Karpas-422 (cell line): ENCODE measurements at places on chromosomes 12 and 14. TPM values are rescaled to one million over a fixed set of nuclear protein-coding genes. Genes with fewer than 3 reads are reported as not detected.

Gene KRT73
- total RNA-seq, result not detected in 2 replicates

Gene CLEC4D
- total RNA-seq, result not detected in 2 replicates

Gene KCNC2
- not detected in 2 replicates for total RNA-seq

DNA sequence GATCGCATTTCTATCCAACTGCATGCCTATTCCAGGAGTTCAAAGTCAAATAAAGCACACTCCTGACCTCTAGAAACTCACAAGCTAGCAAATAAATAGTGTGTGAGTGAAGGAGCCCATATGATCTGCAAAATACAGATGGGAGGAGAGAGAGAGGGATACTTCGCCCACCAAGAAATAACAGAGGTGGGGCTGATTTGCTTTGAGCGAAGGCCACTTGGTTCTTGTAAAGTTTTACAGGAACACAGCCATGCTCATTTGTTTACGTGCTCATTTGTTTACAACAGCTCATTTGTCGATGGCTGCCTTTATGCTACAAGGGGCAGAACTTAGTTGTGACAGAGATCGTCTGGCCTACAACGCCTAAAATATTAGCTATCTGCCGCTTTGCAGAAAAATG is 63.4 kb upstream of the GPATCH2L start:
- no peak for DNase-seq

DNA sequence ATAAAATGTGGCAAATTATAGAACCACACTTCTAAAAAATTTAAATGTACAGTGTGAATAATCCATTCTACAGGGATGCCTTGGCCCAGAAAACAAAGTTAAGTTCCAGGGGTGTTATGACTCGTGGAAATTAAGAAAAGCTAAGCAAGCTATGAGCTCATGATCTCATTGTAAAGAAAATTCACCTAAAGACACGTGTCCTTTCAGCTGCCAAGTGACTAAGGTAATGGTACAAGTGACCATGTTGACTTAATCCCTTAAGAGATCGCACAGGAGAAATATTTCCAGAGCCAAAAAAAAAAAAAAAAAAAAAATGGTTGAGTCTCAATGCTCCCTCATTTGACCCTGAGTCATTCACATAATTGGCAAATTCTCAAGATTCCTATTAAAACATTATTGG is 51.4 kb upstream of the ANO2 start:
- no peak for DNase-seq

DNA sequence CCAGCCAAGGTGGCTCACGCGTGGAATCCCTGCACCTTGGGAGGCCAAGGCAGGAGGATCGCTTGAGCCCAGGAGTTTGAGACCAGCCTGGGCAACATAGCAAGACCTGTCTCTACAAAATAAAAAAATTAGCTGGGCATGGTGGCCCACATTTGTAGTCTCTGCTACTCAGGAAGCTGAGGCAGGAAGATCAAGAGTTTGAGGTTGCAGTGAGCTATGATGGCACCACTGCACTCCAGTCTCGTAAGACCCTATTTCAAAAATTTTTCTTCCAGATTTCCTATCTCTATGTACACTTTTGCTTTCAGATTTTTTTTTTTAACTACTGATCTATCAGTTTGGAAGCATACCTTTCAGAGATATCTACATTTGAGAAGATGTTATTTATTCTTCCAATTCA is 15.3 kb downstream of the SNX6 start:
- DNase-seq, result no peak

GRCh38 chr12:31033681-31034080 is 40.0 kb upstream of the DDX11 start:
- no peak for DNase-seq

DNA sequence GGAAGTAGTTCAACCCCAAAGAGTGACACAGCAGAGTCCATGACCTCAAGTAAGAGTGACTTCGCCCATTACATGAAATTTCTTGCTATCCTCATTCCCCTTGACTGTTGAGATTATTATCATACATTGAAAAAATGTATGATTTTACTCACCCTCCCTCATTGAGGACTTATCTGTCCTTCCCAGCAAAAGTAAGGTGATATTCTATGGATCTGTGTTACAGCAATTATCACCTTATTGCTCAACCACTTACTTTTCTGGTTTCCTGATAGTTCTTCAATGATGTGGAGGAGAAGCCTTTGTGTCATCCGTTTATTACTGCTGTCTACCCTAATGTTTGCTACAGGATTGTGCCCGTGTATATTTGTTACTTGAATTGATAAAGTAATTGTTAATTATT is 306.2 kb downstream of the TRHDE start:
- DNase-seq, result no peak

- DNase-seq, result no peak
Observed at GRCh38 chr12:74204236-74204635, 333.4 kb upstream of the ATXN7L3B start.

DNA sequence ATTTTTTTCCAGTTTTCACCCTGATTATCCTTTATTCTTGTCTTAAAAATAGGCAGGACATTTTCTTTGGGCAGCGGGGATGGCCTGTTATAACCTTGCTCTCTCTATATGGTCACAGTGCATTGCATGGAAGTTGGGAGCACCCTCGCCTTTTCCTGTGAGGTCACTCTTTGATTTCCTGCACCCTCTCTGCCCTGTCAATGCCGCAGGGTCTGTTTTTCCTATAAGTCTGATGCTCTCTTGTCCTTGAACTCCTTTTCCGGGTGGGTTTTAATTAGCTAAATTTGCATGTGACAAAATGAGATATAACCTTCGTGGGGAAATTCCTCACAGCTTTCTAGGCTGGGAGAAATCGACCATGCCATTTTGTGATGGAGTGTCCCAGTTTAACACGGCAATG is 194.3 kb downstream of the CACNA1C start:
- no peak for DNase-seq
